ENCODE measurements at places on chromosomes 6 and 20.

- H3K36me3 ChIP-seq, result no peaks in the 10 kb centered on the region
- peaks cover 5% of the 10 kb centered on the region for H3K27me3 ChIP-seq
- peak within 1 kb of the TSS; percentile 92 for H3K27ac ChIP-seq
- DNase-seq, result no peak
Measured at GRCh38 chr6:137044366-137045221, at the start of gene IL20RA. TSS of gene IL20RA (minus strand) at chr6:137044965. CDS start at chr6:137044728, 237 bp downstream.

GRCh38 chr6:164274493-164274892 lies 860.0 kb downstream of the QKI start:
- H3K4me1 ChIP-seq, result no peaks in the 10 kb centered on the region
- H3K27me3 ChIP-seq, result no peaks in the 10 kb centered on the region
- H3K27ac ChIP-seq, result no peak overlapping the region
- H3K36me3 ChIP-seq, result no peaks in the 10 kb centered on the region

- DNase-seq, result no peak
- no peak overlapping the region for H3K27ac ChIP-seq
- peaks cover 5% of the 10 kb centered on the region for H3K4me1 ChIP-seq
- no peaks in the 10 kb centered on the region for H3K27me3 ChIP-seq
Measured at GRCh38 chr6:42394151-42394550, 57.6 kb downstream of the TRERF1 start.

DNA sequence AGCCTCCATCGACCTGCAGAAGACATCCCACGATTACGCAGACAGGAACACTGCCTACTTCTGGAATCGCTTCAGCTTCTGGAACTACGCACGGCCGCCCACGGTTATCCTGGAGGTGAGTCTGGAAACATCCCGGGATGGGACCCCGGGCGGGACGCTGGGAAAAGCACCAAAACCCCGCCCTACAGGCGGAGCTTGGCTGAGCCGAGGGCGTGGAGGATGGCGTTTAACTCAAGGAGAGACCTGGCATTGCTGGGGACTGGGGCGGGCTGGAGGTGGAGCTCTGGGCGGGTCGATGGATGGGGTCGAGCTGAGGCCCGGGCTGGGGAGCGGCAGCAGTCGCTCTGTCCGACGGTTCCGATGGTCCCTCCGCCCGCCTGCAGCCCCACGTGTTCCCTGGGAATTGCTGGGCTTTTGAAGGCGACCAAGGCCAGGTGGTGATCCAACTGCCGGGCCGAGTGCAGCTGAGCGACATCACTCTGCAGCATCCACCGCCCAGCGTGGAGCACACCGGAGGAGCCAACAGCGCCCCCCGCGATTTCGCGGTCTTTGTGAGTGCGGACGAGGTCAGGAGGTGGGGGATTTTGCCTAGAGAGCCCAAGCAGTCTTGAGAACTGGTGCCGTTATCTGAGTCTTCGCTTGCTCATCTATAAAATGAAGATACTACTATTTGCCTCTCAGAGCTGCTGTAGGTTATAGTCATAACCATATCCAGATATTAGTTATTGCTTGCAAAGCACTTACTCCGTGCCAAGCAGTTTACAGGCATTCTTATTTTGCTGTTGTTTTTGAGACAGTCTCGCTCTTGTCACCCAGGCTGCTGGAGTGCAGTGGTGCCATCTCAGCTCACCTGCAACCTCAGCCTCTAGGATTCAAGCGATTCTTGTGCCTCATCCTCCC lies 3.8 kb downstream of the SPAG4 start:
- DNase-seq, result peak; percentile 88
- no peaks in the 10 kb centered on the region for H3K27me3 ChIP-seq
- no peak overlapping the region for H3K27ac ChIP-seq
- H3K4me1 ChIP-seq, result peaks cover 38% of the 10 kb centered on the region

DNA sequence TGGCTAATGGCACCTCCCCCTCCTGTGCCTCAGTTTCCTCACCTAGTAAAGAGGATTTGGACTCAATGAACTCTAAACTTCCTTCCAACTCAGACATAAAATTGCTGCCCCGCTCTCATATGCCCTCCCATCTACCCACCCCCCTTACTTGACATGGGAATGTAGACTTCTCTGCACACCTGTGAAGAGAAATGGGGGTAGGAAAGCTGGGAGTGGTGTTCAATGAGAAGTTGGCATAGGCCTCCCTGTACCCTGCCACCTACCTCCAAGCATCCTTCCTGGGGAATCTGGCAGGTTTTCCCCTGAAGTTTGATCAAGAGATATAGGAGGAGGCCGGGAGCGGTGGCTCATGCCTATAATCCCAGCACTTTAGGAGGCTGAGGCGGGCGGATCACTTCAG lies 3.9 kb upstream of the POU5F1 start:
- H3K36me3 ChIP-seq, result peaks cover 3% of the 10 kb centered on the region
- no peaks in the 10 kb centered on the region for H3K27me3 ChIP-seq
- H3K27ac ChIP-seq, result no peak overlapping the region
- no peak for DNase-seq

DNA sequence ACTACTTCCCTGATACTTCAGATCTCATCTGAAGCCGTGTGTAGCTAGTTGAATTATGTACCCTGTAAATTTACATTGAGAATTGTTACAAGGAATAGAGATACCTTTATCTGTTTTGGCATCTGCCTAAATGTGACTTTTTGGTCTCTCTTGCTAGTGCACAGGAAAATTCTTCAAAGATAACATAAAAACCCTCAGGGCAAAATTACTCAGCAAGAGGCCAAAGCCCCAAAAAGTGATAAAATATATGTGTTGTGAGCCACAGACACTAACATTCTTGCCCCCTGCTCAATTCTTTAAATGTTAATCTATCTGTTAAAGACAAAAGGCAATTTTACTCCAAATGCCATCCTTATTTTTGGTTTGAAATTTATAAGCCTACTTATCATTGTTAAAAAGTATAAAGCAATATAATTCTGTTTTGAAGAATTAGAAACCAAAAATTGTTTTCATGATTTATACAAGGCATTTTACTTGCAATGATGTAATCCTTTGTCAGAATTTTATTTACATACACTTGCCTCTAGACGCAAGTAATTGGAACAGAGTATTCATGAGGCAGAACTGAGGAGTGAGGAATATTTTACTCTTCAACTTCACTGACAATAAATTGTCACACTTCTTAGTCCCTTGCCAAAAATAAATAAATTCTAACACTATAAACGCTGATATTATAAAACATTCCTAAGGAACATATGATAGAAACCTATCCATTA lies 186.2 kb downstream of the EPM2A start:
- H3K36me3 ChIP-seq, result no peaks in the 10 kb centered on the region
- H3K4me1 ChIP-seq, result no peaks in the 10 kb centered on the region
- H3K27me3 ChIP-seq, result no peaks in the 10 kb centered on the region
- no peak overlapping the region for H3K4me3 ChIP-seq

DNA sequence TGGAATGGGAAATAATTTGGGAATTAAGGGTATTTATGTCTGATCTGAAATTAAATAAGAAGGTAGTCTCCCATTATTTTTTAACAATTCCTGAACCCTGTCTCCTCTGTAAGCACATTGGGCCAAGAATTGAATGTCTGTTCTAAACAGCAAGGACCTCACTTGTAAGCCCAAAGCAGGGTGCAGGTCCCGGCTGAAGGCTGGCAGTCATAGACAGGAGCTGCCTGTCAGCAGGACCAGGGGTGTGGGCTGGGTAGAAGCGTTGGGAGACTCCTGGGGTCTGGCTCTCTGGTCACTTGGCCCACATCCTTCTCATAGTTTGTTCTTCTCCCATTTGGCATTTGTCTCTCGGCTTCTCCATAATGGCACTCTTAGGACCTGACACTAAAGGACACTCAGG lies 75.6 kb downstream of the SNX9 start:
- peaks cover 46% of the 10 kb centered on the region for H3K36me3 ChIP-seq
- DNase-seq, result no peak
- H3K27me3 ChIP-seq, result no peaks in the 10 kb centered on the region
- H3K27ac ChIP-seq, result no peak overlapping the region
- peaks cover 13% of the 10 kb centered on the region for H3K4me1 ChIP-seq

DNA sequence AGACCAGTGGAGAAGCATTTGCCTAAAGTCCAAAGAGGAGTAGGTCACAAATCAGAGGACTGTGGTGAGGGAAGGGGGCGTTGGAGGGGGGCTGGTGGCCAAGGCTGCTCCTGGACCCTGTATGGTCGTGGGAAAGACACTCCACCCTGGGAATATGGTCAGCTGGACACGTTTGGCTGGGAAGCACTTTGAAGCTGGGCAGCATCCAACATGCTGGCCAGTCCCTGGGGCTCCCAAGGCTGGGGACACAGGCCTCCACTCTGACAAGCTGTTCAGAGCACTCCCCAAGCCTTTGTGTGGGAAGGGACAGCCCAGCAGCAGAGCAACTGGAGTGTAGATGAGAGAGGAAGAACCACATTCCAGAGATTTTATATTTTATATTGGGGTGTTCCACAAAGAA lies 203.2 kb downstream of the ANKRD60 start:
- H3K27me3 ChIP-seq, result no peaks in the 10 kb centered on the region
- no peak overlapping the region for H3K4me3 ChIP-seq
- H3K27ac ChIP-seq, result no peak overlapping the region
- DNase-seq, result no peak

DNA sequence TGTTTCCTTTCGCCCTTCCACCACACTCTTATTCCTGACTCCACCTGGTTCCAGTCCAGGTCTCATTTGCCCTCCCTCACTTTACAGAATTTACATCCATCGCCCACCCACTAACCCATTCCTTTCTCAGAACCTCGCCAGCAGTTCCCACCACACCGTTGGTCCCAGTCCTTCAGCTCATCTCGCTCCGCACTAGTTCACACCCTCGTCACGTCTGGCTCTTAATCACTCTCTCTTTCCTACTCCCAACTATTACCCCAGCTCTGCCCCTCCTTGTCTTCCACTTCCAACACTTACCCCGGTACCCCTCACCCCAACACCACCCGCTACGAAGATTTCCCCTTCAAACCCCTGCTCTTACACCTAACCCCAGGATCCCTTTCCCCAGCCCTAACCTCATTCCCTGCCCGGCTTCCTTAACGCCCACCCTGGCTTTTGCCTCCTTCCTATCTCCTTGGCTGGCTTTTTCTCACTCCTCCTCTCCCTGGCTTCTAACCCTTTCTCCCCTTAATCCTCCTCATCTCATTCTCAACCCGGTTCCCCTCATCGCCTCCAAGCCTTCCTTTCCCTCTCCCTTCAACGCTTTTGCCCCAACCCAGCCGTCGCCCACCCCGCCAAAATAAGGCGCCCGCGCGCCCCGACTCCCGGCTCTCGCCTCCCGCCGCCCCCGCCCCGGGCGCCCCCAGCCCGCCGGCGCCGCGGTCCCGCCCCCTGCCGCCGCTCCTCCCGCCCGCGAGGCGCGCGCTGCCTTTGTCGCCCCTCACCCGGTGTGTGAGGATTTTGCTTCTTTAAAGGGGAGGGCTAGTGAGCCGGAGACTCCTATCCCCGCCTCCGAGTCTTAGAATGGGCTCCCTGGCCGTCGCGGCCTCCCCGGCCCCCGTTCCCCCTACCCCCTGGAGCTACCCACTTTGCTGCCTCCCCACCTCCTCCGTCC lies 542 bp downstream of the USP49 start:
- H3K4me1 ChIP-seq, result peaks cover 24% of the 10 kb centered on the region
- no peaks in the 10 kb centered on the region for H3K27me3 ChIP-seq
- H3K27ac ChIP-seq, result peak overlapping the region; percentile 87
- DNase-seq, result no peak
- H3K4me3 ChIP-seq, result peak overlapping the region; percentile 90

DNA sequence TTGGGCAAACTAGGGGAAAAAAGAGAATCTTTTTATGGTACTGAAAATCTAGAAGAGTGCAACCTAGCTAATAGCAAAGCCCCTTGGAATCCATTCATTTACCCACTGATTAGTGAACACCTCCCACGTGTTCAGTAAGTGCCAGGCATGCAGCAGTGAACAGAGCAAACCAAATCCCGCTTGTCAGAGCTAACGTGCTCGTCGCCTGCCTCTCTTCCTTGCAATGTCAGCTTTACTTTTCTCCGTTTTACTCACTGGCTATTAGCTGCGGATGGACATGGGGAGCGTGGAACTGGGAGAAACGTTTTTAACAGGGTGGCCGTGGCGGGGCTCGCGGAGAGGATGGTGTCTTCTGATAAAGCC lies 120.4 kb downstream of the SYNDIG1 start:
- no peaks in the 10 kb centered on the region for H3K36me3 ChIP-seq
- H3K27me3 ChIP-seq, result no peaks in the 10 kb centered on the region
- DNase-seq, result no peak

- H3K27me3 ChIP-seq, result no peaks in the 10 kb centered on the region
- H3K36me3 ChIP-seq, result no peaks in the 10 kb centered on the region
- H3K4me3 ChIP-seq, result no peak overlapping the region
- no peak for DNase-seq
Measured at GRCh38 chr6:126170978-126171382, 168.9 kb upstream of the CENPW start.

DNA sequence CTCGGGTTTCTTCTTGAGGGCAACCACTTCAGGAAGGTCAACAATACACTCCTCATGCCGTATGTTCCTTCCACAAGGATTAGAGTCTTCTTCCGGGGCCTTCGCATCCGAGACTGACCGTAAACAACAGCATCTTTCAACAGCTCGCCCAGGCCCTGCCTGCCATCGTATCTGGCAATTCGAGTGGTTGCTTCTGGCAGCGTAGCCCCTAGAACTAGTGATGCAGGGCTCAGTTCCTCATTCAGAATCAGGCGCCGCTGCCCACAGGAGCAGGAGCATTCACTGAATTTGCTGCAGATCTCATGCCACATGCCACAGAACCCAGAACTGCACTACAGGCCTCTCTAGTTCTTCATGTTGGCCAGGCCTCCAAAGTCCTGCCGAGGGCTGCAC lies 59.0 kb upstream of the AFDN start:
- H3K4me1 ChIP-seq, result no peaks in the 10 kb centered on the region
- H3K36me3 ChIP-seq, result no peaks in the 10 kb centered on the region

- peak overlapping the region; percentile 60 for H3K4me3 ChIP-seq
- no peak for DNase-seq
Measured at GRCh38 chr6:108133594-108134179, 32.1 kb upstream of the NR2E1 start.

DNA sequence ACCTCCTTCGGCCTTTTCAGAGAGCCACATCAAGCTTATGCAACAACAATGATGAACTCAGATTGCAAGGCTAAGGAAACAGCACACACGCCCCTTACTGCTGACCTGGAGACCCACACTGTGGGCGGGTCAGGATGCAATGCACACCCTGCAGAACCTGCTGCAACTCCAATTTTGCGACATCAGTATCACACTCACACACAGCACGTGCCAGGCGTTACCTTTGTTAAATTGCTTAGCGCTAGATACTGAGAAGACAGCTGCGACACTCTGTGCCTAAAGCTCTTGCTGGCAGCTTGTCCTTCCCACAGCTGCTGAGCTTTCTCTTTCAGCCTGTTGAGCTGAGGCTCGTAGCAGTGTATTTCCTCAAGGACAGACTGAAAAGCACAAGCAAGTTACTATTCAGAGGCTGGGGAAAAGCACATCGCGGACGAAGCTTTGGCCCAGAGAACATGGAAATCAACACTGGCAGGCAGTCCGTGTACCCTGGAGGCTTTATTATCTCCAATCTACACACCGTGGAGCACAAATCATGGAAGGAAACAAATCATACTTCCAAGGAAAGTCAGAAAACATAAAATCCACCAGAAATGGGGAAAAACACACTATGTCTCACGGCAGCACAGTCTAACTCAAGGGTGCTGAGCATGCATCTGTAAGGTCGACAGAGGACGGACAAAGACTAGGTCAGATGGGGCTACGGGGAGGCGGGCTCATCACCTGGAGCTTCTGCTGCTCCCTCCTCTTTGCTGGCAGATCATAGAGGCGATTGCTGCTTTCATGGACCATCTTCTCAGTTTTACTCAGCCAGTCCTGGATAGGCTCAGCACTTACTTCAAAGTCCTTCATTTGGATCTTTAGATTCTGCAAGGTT lies 268.2 kb downstream of the SYNE1 start:
- peaks cover 3% of the 10 kb centered on the region for H3K4me1 ChIP-seq
- H3K27me3 ChIP-seq, result no peaks in the 10 kb centered on the region
- H3K36me3 ChIP-seq, result peaks cover 30% of the 10 kb centered on the region
- peak; percentile 71 for DNase-seq
